Stomach (tissue), 19 donors: ENCODE measurements at places on chromosomes 1 and 21. TPM values are rescaled to one million over a fixed set of nuclear protein-coding genes. Genes with fewer than 3 reads are reported as not detected.

DNA sequence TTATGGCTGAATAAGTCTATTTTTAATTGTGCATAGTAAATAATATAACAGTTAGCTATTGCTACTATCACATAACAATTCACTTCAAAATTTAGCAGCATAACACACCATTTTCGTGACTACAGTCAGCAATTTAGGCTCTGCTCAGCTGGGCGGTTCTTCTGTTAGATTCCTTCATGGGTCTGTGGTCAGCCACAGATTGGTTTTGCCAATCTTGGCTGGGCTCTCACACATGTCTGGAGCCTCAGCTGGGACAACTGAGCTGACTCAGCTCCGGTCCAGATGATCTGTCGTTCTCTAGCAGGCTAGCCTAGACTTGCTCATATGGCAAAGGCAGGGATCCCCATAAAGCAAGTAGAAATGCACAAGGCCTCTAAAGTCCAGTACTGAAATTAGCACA is 15.1 kb upstream of the CDC42BPA start:
- H3K4me3 ChIP-seq, result no peak overlapping the region
- no peaks in the 10 kb centered on the region for H3K4me1 ChIP-seq
- no peak overlapping the region for H3K27ac ChIP-seq
- no peak for DNase-seq
- H3K27me3 ChIP-seq, result no peaks in the 10 kb centered on the region
- no peaks in the 10 kb centered on the region for H3K36me3 ChIP-seq

- H3K27ac ChIP-seq, result no peak overlapping the region
- DNase-seq, result no peak
- H3K4me3 ChIP-seq, result no peak overlapping the region
- no peaks in the 10 kb centered on the region for H3K36me3 ChIP-seq
- H3K27me3 ChIP-seq, result no peaks in the 10 kb centered on the region
- H3K4me1 ChIP-seq, result no peaks in the 10 kb centered on the region
These were observed 6.4 kb upstream of the NBPF11 start for GRCh38 chr1:148158341-148159003.

GRCh38 chr21:15687208-15687607 is 42.6 kb upstream of the USP25 start:
- no peaks in the 10 kb centered on the region for H3K27me3 ChIP-seq
- DNase-seq, result no peak
- H3K36me3 ChIP-seq, result no peaks in the 10 kb centered on the region
- H3K27ac ChIP-seq, result no peak overlapping the region
- H3K4me3 ChIP-seq, result no peak overlapping the region

GRCh38 chr1:4690951-4691675 is 36.7 kb downstream of the AJAP1 start:
- H3K4me1 ChIP-seq, result no peaks in the 10 kb centered on the region
- no peaks in the 10 kb centered on the region for H3K36me3 ChIP-seq
- H3K27me3 ChIP-seq, result peaks cover 11% of the 10 kb centered on the region
- no peak overlapping the region for H3K4me3 ChIP-seq

DNA sequence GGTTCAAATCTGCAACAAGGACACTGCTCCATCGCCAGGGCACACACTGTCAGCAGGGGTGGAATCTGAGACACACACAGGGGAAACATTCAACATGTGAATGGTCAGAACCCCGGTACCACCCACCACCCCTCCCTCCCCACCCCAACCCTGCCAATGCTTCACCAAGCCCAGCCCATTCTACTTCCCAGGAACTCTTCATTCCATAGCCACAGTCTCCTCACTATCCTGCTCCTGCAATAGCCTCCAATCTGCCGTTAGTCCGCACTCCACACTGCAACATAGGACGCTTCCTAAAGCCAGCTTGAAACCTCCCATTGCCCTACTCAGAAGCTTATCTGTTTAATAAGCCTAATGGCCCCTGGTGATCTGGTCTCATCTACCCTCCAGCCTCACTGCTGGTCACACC is 7.5 kb upstream of the RAB3B start:
- H3K36me3 ChIP-seq, result no peaks in the 10 kb centered on the region
- no peaks in the 10 kb centered on the region for H3K27me3 ChIP-seq
- H3K27ac ChIP-seq, result no peak overlapping the region
- no peaks in the 10 kb centered on the region for H3K4me1 ChIP-seq

DNA sequence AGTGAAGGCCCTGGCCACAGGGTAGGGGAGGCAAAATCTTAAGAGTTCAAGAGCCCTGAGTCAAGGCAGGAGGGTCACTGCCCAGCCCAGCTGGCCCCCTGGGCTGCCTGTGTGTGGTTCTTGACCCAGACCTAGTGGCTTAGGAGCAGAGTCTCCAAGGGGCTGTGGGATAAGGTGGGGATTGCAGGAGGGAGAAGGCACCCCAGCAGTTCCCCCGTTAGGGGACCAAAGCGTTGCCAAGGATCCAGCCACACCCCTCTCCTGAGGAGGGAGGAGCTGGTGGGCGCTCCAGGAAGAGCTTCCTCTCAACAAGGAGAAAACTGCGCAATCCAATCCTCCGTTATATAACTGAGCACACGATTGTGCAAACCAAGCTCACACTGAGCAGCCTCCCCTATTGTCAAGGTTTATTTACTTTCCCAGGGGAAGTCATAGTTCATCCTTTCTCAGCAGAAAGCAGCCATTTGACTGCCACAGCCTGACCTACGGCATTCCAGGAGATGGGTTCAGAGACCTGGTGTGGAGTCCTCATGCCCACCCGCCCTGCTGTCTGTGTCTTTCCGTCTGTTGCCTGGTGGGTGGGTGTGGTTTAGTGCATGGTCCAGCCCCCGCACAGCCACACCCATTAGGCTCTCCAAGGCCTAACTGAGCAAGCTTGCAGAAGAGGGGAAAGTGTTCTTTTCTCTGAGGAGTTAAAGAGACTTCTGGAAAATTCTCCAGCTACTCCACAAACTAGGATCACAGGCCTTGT is 3.5 kb downstream of the EPHX1 start:
- peak; percentile 80 for DNase-seq
- peaks cover 73% of the 10 kb centered on the region for H3K4me1 ChIP-seq
- no peak overlapping the region for H3K4me3 ChIP-seq
- H3K27ac ChIP-seq, result peak overlapping the region; percentile 96
- no peaks in the 10 kb centered on the region for H3K27me3 ChIP-seq

The OTUD7B gene
- total RNA-seq, result 12.9 TPM

DNA sequence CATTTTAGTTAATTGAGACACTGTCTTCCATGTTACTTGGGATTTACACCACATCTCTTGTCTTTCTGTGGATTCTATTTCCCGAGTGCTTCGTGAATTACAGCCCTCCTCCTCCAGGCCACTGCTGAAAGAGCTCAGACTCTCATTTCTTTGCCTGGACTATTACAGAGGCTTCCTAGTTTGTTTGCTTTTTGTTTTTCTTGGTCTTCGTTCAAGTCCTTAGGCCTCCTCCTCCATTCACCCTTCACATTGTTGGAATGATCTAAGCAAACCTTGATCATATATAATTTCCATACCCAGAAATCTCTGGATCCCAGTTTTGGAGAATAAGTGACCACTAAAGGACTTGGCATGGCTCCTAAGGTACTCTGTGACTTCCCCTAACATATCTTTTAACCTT is 94.1 kb downstream of the CNIH3 start:
- H3K36me3 ChIP-seq, result no peaks in the 10 kb centered on the region
- no peaks in the 10 kb centered on the region for H3K27me3 ChIP-seq
- H3K4me1 ChIP-seq, result peaks cover 5% of the 10 kb centered on the region
- no peak for DNase-seq

DNA sequence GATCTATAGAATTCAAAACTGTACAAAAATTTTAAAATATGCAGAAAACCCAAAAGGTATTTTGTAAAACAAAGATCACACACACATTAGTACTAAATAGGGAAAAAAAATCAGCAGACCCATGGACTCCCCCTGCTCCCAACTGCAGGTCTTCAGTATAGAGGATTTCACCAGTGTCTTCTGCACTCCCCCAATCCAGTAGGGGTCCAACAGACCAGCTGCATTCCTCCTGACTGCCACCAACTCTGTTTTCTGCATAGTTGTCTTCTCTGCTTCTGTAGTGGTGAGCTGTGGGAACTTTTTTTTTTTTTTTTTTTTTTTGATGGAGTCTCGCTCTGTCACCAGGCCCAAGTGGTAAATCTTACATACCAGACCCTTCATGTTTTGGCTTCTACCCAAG is 21.9 kb downstream of the CLCA2 start:
- no peak overlapping the region for H3K27ac ChIP-seq
- H3K36me3 ChIP-seq, result no peaks in the 10 kb centered on the region
- DNase-seq, result no peak
- H3K4me1 ChIP-seq, result no peaks in the 10 kb centered on the region
- H3K27me3 ChIP-seq, result no peaks in the 10 kb centered on the region

DNA sequence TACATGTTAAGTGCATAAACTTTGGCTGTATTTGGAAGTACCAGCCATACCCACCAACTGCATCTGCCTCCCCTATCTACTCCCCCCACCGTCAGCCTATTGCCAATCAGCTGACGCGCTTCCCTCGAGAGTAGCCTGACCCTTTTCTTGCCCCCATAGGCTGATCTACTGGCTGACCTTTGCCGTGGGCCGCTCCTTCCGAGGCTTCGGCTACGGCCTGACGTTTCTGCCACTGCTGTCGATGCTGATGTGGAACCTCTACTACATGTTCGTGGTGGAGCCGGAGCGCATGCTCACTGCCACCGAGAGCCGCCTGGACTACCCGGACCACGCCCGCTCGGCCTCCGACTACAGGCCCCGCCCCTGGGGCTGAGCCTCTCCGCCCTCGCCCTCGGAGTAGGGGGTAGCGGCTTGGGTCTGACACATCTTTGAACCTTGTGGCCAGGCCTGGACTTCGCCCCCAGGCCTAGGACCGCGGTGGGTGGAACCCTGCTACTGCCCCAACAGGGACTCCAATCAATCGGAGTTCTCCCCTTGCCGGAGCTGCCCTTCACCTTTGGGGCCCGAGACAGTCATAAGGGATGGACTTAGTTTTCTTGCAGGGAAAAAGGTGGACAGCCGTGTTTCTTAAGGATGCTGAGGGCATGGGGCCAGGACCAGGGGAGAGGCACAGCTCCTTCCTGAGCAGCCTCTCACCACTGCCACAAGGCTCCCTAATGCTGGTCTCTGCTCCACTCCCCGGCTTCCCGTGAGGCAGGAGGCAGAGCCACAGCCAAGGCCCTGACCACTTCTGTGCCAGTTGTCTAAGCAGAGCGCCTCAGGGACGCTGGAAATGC is 4.0 kb downstream of the GLMP start:
- H3K36me3 ChIP-seq, result peaks cover 3% of the 10 kb centered on the region
- peak overlapping the region; percentile 54 for H3K4me3 ChIP-seq
- peak; percentile 92 for DNase-seq
- peaks cover 40% of the 10 kb centered on the region for H3K4me1 ChIP-seq
- H3K27ac ChIP-seq, result peak overlapping the region; percentile 75
- H3K27me3 ChIP-seq, result no peaks in the 10 kb centered on the region

The RNF186 gene
- not detected for total RNA-seq

The SAMD13 gene
- 1.4 TPM for total RNA-seq

The ADAM30 gene
- not detected for total RNA-seq

The OR2G6 gene
- total RNA-seq, result not detected

The NBPF6 gene
- total RNA-seq, result not detected

The PRKCZ gene
- 55.8 TPM for total RNA-seq

DNA sequence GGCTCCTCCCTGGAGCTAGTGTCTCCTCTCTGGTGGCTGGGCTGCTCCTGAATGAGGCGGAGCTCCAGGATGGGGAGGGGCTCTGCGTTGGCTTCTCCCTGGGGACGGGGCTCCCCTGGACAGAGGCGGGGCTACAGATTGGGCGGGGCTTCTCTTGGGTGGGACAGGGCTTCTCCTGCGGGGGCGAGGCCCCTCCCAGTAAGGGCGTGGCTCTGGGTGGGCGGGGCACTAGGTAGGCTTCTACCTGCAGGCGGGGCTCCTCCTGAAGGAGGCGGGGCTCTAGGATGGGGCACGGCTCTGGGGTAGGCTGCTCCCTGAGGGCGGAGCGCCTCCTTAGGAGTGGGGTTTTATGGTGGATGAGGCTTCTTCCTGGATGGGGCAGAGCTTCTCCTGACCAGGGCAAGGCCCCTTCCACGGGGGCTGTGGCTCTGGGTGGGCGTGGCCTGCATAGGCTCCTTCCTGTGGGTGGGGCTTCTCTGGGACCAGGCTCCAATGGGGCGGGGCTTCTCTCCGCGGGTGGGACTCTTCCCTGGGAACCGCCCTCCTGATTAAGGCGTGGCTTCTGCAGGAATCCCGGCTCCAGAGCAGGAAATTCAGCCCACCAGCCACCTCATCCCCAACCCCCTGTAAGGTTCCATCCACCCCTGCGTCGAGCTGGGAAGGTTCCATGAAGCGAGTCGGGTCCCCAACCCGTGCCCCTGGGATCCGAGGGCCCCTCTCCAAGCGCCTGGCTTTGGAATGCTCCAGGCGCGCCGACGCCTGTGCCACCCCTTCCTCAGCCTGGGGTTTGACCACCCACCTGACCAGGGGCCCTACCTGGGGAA is 22.7 kb upstream of the ARF1 start:
- peak overlapping the region; percentile 36 for H3K4me3 ChIP-seq
- peaks cover 11% of the 10 kb centered on the region for H3K27me3 ChIP-seq
- peaks cover 23% of the 10 kb centered on the region for H3K4me1 ChIP-seq
- peak overlapping the region; percentile 72 for H3K27ac ChIP-seq

GRCh38 chr1:42167611-42168390 is 3.3 kb upstream of the GUCA2A start:
- H3K27me3 ChIP-seq, result peaks cover 14% of the 10 kb centered on the region
- no peak for DNase-seq
- no peak overlapping the region for H3K27ac ChIP-seq
- no peaks in the 10 kb centered on the region for H3K36me3 ChIP-seq

The COL11A1 gene
- not detected for total RNA-seq

- H3K27me3 ChIP-seq, result no peaks in the 10 kb centered on the region
- DNase-seq, result no peak
- no peak overlapping the region for H3K4me3 ChIP-seq
- H3K36me3 ChIP-seq, result no peaks in the 10 kb centered on the region
These were observed 9.5 kb upstream of the SLC19A2 start for GRCh38 chr1:169495046-169495775.

DNA sequence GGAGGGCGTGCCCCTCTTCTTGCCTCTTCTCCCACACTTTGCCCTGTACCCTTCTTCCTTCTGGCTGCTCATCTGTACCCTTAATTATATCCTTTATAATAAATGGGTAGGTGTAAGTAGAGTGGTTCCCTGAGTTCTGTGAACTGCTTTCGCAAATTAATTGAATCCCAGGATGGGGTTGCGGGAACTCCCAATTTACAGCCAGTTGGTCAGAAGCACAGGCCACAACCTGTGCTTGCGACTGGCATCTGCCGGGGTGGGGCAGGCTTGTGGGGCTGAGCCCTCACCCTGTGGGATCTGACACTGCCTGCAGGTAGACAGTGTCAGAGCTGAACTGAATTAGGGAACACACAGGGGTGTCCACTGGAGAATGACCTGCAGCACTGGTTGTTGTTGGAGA is 244.9 kb downstream of the KCNJ6 start:
- no peak overlapping the region for H3K27ac ChIP-seq
- H3K4me3 ChIP-seq, result no peak overlapping the region
- DNase-seq, result no peak

GRCh38 chr1:204359474-204360255 is at the start of gene PLEKHA6:
Gene PLEKHA6, minus strand, starts transcription at chr1:204359929. Its CDS starts 86,202 bp downstream, at chr1:204273727.
- no peak within 1 kb of the TSS for H3K4me3 ChIP-seq
- H3K4me1 ChIP-seq, result peaks cover 46% of the 10 kb centered on the region

GRCh38 chr1:33654267-33654834 is 181.9 kb downstream of the ZSCAN20 start:
- peaks cover 8% of the 10 kb centered on the region for H3K27me3 ChIP-seq
- no peaks in the 10 kb centered on the region for H3K4me1 ChIP-seq
- no peak overlapping the region for H3K4me3 ChIP-seq
- H3K27ac ChIP-seq, result no peak overlapping the region
- DNase-seq, result no peak

The RGS1 gene
- 2.6 TPM for total RNA-seq

- no peak overlapping the region for H3K4me3 ChIP-seq
- no peaks in the 10 kb centered on the region for H3K27me3 ChIP-seq
- DNase-seq, result no peak
These were observed 35.7 kb upstream of the MAN1C1 start for GRCh38 chr1:25580927-25581326.

GRCh38 chr1:1793481-1794244 is 15.4 kb upstream of the NADK start:
- H3K27me3 ChIP-seq, result no peaks in the 10 kb centered on the region
- no peak overlapping the region for H3K27ac ChIP-seq
- H3K4me3 ChIP-seq, result no peak overlapping the region
- H3K36me3 ChIP-seq, result peaks cover 83% of the 10 kb centered on the region
- no peak for DNase-seq

The CD53 gene
- 33.6 TPM for total RNA-seq
